Stimulated activated CD4-positive, alpha-beta T cell treated with anti-CD3 and anti-CD28 coated beads, Interleukin-15, amount 100 ng/mL, for 1 hour (primary cell): ENCODE measurements at places on chromosomes 4 and X.

DNA sequence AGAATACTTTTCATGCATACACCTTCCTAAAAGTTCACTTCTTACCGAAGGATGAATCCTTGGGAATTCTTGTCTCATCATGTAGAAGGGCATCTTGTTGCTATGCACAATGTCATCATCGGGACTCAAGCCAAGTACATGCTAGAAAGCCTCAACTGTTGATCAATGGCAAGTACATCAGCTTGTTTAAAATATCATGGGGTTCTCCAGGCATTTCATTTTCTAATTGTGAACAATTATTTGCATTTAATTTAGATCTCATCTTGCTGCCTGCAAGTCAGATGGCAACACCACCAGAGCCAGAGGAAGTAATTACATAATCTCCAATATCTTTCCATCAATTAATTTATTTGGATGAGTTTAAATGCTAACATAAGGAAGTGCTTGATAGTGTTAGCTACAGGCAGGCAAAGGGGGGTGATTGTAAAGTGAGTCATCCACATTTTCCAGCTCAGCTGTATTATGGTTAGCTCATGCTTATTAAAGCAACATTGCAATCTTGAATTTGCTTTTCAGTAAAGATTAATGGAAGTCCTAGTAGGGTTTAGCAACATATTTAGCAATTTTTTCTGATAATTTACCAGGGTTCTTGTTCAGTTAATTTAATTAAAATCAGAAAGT, 356.5 kb downstream of the CBLL2 start:
- no peak for DNase-seq

GRCh38 chr4:73505567-73505966, 24.0 kb downstream of the AFM start:
- no peak for DNase-seq

- DNase-seq: peak; percentile 23
These were observed 16.0 kb downstream of the CCNQ start for GRCh38 chrX:153582896-153583295.

DNA sequence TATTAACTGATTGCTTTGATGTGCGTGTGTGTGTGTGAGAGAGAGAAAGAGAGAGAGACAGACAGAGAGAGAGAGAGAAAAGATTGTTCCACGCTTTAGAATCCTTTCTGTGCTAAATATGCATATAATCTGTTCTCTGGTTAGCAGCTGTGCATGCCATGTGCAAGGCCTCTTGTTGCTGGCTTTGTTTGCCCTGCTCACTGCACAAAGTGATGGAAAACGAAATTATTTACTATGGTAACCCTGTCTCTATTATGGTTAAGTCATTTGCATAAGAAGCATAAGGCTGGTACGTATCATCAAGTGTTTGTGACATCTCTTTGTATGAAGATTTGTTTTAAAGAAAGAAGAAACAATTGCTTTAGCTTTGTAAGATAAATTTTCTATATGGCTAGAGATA, 190.2 kb upstream of the POF1B start:
- no peak for DNase-seq

DNA sequence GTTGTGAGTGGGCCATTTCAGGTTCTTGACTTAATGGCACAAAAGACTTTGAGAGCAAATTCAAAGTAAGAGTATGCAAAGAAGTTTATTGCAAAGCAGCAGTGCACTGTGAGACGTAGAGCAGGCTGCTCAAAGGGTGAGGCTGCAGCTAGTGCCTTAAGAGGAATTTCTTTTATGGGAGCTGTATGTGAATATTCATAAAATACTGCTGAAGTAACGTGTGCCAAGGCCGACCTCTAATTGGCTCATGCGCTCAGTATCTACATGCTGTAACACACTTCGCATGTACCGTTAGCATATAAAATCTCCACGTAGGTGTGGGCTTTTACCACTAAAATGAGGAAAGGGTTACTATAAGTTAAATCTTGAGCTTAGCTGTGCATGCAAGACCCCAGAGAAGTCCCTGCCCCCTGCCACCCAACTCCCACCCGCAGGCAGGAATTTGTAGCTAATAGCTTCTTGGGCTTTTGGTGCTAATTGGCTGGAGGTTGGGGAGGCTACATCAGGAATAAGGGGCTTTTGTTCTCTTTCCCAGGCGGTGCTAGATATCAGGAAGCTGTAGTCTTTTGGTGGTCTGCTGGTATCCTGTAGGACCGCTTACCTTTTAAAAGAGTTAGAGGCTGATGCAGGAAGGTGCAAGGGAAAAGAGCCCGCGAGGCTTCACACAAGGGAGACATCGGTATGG, 47.6 kb downstream of the FSTL5 start:
- DNase-seq: no peak

- DNase-seq: no peak
These were observed 138.0 kb downstream of the VEGFC start for GRCh38 chr4:176654565-176655216.

GRCh38 chr4:2788532-2789103, 4.3 kb upstream of the SH3BP2 start:
- no peak for DNase-seq

GRCh38 chrX:121782544-121782943, 735.1 kb downstream of the GLUD2 start:
- no peak for DNase-seq

GRCh38 chr4:182547435-182547834, 304.2 kb downstream of the TENM3 start:
- no peak for DNase-seq

DNA sequence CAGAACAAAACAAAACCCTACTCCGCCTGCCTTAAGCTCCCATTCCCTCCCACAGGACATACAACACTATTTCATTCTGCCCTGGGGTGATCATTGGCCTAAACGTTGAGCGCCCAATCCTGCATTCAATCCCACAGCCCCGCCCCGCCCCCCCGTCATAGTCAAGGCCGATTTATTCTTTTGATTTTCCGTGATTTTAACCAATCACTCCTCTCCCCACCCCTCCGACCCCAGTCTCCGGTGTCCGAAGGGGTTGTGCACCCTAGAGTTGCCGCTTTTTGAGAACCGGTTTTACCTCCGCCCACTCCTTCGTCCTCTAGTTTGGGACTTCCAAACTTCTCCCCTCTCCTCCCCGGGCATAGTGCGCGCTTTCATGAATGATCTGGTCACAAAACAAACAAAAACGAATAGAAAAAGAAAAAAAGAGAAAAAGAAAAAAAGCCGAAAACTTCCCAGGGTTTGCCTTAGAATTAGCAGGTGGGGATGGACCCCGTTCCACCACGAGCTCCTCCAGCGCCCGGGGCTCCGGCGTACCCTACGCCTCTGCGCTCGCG, 446 bp upstream of the UBE2A start:
- DNase-seq: no peak

DNA sequence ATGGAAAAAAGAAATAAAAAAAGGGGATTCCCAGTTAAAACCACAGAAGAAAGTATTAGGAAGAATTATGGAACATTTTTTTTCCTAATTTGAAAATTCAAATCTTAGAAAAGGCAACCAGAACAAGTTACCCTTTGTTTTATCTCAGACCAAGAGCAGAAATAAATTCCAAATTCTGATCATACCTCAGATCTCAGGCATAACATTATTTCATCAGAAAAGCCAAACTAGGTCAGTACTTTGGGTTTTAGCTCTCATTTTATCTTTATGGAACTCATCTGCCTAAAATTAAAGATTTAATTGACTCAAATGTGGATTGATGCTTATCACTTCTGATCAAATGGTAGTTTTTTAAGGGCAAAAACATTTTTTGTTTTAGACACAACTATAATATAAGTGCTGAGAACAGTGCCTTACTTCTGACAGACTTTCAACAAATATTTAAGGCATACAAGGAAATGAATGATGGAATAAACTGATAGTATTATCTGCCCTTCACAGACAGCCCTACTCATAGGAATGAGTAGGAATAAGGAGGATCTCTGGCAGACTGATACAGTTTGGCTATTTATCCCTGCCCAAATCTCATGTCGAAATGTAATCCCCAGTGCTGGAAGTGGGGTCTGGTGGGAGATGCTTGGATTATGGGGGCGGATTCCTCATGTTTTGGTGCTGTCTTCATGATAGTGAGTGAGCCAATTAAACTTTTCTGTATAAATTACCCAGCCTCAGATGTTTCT, 245.3 kb upstream of the PITX2 start:
- DNase-seq: no peak

DNA sequence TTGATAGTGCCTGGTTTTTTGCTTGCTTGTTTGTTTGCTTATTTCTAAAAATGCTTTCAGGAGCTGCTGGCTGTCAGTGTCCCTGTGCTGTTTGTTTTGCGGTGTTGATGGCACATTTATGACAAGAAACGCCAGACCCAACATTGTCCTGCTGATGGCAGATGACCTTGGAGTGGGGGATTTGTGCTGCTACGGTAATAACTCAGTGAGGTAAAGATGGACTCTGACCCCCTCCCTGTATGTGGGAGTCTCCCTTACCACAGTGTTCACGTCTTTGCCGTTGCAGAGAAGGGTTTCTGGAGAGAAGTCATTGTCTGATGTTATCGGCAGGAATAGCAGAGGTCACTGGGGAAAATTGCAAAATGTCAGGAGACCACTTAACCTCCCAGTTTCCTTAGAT, at the start of gene ARSH:
TSS of gene ARSH (plus strand) at position 52 of the 400 bp plus-strand sequence. CDS start at position 119, 67 bp downstream.
- DNase-seq: no peak

GRCh38 chrX:55523356-55523755, 33.7 kb upstream of the USP51 start:
- DNase-seq: no peak

- no peak for DNase-seq
These were observed 21.2 kb upstream of the ANTXR2 start for GRCh38 chr4:80094191-80094590.

- no peak for DNase-seq
These were observed at the start of gene PAGE1 for GRCh38 chrX:49695276-49696180. PAGE1 (minus strand) TSS chrX:49695984; CDS start chrX:49694770, 1,214 bp downstream.

DNA sequence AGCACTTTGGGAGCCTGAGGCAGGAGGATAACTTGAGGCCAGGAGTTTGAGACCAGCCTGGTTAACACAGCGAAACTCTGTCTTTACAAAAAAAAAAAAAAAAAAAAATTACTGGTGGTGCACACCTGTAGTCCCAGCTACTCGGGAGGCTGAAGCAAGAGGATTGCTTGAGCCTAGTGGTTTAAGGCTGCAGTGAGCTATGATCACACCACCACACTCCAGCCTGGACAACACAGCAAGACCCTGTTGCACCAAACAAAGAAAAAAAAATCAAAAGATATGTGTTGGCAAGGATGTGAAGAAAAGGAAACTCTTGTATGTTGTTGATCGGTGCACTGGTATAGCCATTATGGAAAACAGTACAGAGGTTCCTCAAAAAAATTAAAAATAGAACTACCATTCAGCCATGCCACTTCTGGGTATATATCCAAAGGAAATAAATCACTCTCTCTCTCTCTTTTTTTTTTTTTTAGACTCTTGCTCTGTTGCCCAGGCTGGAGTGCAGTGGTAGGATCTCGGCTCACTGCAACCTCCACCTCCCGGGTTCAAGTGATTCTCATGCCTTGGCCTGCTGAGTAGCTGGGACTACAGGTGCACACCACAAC, 15.2 kb downstream of the SH3D19 start:
- no peak for DNase-seq

GRCh38 chr4:185640811-185641675, 105.7 kb upstream of the PDLIM3 start:
- no peak for DNase-seq

GRCh38 chr4:90171491-90171890, 44.3 kb downstream of the CCSER1 start:
- DNase-seq: no peak

DNA sequence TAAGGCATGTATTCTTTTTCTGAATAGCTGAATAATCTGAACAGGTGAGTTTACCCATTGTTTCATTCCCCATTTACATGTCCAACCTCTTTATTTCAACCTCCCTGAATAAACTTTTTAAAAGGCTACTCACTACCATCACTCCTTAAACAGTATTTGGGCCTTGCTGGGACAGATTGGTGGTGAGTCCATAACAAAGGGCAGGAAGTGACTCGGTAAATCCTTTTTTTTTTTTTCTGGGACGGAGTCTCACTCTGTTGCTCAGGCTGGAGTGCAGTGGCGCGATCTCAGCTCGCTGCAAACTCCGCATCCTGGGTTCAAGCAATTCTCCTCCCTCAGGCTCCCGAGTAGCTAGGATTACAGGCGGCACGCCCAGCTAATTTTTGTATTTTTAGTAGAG, 23.4 kb upstream of the SEC24B start:
- DNase-seq: no peak

DNA sequence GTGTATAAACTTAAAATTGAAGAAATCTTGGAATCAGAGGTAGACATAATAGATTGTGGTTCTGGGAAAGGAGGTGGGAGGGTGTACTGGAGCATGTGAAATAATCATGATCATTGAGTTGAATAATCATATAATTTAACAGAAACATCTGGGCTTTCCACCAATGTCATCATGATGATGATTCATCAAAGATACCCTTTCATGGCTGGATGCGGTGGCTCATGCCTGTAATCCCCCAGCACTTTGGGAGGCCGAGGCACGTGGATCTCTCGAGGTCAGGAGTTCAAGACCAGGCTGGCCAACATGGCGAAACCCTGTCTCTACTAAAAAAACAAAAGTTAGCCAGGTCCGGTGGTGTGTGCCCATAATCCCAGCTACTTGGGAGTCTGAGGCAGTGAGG, 6.7 kb upstream of the RUFY3 start:
- DNase-seq: no peak

GRCh38 chr4:162837679-162838078, 329.0 kb downstream of the NAF1 start:
- no peak for DNase-seq

DNA sequence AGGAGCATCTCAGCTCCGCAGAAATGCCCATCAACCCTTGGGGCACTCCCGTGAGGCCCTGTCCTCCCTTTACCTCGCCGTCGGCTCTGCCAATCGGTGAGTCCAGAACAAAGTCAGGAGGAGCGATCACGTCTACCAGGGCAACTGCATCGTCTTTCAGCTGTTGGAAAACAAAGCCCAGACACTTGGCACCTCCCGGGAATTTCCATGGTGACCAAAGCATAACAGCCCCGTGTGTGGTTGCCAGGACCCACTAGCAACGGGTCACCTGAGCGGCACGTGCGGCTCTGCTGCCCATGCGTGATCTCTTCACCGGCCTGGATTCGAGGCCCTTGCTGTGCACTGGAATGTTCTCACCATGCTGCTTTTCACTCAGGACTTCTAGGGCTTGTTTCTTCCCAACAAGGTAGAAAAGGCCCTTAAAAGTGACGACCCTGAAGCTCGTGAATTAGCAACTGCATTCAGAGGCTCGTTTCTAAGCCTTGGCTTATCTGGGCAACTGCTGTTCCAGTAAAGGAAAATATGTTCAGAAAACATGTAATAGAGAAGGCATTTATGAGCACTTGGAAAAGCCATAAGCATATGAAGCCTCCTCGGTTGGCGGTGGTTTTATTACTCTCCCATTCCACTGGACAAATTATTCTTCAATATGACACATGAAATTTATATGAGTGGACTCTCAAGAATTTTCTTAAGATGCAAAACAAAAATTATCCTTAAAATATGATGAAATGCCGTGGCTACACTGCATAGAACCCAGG, 69.5 kb downstream of the ACOX3 start:
- DNase-seq: no peak

- no peak for DNase-seq
These were observed 1017.1 kb upstream of the HS3ST1 start for GRCh38 chr4:12445711-12446235.

GRCh38 chr4:140704964-140705363, 51.2 kb downstream of the TBC1D9 start:
- DNase-seq: no peak
